ENCODE measurements at places on chromosomes 13 and 19. TPM values are rescaled to one million over a fixed set of nuclear protein-coding genes. Genes with fewer than 3 reads are reported as not detected.

GRCh38 chr13:31209172-31209840, 9.5 kb downstream of the B3GLCT start:
- DNase-seq, result no peak

DNA sequence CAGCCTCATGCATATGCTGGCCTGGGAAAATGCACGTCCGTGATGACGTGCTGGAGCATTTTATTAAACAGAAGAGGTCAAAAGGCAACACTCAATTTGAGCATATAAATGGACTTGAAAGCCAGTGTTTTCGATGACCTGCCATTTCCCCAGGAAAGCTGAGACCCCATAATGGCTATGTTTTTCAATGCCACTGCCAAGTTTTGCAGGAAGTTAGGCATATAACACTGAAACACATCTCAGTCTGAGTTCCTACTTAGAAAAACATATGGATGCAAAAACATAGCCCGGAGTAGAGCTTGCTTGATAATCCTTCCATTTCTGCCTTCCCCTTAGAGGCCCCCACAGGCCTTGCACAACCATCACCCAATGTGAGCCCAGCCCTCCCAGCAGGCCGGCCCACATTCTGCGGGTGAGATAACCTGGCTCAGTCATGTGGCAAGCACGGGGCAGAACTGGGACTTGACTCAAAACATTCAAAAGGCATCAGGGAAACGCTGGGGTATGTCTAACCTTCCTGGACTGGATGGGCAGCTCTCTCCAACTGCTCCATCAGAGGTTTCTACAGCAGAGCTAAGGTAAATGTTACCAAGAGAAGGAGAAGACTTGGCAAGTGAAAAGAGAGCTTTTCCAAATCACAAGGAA, 24.9 kb downstream of the EPS15L1 start:
- peak; percentile 80 for DNase-seq

- DNase-seq, result no peak
Observed at GRCh38 chr19:46442808-46443450, 14.2 kb upstream of the PNMA8C start.

DNA sequence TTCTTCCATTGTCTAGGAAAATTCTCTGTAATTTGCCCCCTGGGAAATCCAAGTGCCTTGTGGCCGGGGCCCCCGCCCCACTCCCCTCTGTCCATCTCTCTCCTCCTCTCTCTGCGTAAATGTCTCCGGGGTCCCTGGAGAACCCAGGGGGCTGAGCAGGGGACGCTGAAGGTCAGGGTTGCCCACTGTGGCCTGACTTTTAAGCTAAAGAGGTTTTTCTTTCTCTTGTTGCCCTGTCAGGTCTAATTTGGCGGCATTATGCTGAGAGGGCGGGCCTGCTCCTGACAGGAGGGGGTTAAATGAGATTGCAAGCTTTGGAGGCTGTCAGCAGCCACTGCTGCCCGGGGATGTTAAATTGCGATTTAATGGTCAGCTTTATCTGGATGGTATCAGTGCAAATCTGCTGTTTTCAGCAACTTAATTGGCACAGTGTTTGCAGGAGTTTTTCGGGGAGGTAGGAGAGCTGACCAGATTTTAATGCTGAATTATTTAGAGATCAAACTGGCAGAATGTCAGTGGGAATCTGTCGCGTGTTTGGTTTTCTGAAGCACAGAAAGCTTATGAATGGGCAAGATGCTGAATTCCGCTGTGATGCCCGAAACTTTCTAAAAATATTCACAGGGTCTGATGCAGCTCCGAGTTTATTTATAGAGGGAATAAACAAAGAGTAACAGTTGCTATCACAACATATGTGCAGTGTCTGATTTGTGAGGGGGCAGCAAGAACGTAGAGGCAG, 93.2 kb upstream of the SOX1 start:
- no peak for DNase-seq

DNA sequence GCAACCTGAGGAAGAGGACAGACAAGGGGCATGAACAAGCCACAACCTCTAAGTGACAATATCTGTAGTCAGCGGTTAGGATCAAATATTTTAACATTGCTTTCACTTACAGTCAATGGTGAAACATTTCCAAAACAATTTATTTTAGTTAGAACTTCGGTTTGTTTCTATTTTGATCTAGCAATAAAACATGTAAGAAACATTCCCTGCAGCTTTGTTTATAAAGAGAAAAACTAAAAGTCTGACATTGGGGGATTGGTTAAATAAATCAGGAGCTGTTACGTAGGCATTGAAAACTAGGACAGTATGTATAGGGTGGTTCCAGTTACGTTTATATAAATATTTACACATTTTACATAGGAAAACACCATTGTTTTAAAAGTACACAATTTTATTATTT, 3.4 kb downstream of the URI1 start:
- DNase-seq, result no peak

DNA sequence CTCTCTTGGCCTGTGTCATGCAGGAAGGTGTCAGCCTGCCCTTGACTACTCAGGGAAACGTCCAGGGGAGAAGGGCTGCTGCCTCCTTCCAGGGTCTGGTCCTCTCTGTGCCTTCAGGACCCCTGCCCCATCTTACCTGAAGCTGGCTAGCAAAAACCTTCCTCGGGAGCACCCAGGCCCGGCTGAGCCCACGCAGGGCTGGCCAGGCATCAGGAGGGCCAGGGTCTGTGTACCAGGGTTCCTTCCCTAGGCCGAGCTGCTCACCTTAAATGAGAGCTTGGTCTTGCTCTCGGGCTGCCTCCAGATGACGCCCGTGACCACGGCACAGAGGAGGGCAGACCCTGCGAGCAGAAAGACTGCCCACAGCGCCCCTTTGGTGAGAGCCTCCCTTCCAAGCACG, 78.6 kb downstream of the SLC7A1 start:
- no peak for DNase-seq

DNA sequence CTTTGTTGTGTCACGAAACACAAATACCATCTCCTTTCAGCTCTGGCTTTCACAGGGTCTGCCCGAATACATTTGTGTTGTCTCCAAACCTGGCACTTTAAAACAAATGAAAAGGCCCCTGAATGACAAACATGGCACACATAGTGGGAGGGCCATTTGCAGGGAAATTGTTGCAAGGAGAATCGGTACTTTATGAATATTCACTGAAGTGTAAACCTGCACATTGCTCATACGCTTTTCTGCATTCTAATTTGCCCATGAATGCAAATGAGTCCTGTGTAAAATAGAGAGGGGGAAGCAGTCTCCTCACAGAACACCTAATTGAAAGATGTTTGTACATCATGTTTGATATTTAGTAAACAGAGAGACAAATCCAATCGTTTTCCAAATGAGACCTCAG, 82.7 kb upstream of the PCDH8 start:
- no peak for DNase-seq

Gene RNF225
- 0.33 TPM for total RNA-seq

DNA sequence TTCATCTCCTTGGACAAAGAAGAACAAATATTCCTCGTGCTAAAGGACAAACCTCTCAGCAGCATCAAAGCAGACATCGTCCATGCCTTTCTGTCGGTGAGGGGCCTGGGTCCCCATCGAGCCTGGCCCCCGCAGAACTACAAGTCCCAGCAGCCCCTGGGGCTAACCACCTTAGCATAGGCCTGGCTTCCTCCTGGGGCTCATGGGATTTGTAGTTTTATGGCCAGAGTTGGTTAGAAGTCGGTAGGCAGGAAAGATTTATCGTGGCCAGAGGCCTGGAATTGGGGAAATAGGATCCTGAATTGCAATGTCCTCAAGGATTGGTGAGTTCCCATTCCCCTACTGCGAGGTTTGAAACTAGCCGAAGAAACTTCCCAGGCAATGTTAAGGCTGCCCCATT, 19.6 kb downstream of the TMEM150B start:
- DNase-seq, result peak; percentile 72

Gene FFAR1
- total RNA-seq, result not detected

DNA sequence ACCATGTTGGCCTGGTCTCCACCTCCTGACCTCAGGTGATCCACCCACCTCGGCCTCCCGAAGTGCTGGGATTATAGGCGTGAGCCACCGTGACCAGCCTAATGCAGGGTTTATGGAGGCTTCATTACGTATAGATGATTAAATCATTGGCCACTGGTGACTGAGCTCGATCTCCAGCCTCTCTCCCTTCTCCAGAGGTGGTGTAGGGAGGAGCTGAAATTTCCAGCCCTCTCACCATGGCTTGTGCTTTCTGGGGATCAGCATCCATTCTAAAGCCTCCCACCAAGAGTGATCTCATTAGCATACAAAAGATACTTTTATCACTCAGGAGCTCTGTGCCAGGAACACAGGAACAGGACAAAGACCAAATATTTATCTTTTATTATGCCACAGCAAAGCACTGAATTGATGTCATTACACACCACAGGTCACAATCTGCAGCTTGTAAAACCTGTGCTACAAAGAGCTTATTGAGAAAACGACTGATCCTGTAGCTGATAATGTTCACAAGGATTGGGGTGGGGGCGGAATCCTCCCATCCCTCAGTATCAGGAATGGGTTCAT, 32.4 kb downstream of the RHPN2 start:
- DNase-seq, result no peak

- no peak for DNase-seq
Observed at GRCh38 chr13:76596216-76596615, 290.0 kb downstream of the KCTD12 start.

Gene PDE4C
- total RNA-seq, result 0.29 TPM

- peak; percentile 70 for DNase-seq
Observed at GRCh38 chr19:55487924-55488687, at the start of gene SSC5D. SSC5D (plus strand) TSS chr19:55488436; CDS start chr19:55488590, 154 bp downstream.

Gene KXD1
- 114 TPM for total RNA-seq
